ENCODE measurements at places on chromosomes 11 and 22. TPM values are rescaled to one million over a fixed set of nuclear protein-coding genes. Genes with fewer than 3 reads are reported as not detected.
A peak's percentile ranks its signal among the peaks of the same experiment; 100 is the strongest.

MOV10L1 gene
- total RNA-seq, result 19.4 TPM

- DNase-seq, result no peak
Observed at GRCh38 chr11:101907815-101908214, 7.0 kb upstream of the CEP126 start.

DNA sequence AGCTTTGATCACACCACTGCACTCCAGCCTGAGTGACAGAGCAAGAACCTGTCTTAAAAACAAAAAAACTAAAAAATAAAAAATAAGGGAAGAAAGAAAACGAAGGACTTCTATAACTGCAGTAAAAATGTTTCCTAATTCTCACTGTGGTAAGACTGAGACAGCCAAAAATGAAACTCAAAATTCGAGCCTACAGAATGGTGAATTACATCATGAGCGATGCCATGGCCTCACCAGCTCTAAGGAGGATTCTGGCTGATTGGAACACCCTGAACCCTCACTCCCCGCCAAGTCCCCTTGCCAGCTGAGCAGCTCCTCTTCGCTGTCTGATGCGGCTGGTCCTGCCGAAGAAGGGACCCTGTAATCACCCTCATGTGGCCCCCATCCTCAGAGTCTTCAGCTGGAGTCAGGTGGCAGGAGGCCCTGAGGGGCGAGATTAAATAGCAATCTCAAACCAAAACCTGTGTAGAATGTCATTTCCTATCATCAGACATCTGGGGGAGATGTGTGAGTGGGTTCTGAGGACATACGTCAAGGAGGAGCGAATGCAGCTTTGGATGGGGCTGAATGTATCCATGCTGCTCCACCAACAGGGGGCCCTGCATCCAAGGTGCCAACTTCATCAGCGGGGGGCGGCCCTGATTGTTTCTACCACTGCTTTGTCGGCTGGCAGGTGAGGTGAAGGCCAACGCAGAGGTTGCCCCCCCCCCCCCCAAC is 29.2 kb downstream of the PDGFB start:
- peak; percentile 43 for DNase-seq

OR6X1 gene
- total RNA-seq, result not detected

DNA sequence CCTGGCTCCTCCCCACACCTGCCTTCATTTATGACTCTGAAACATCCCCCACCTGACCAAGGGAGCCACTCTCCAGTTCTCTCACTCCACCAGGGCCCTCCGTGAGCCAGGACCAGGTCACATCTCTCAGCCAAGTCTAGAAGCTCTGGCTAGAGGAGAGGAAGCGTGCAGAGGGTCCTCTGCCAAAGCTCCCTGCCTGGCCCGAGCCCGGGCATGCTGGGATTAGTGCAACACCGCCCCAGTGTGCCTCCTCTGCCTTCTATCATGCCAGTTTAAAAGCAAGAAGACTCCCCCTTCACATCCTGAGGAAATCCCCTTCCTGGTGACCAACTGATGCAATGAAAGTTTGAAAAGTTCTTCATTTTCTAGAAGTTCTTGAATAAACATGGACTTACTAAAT is 23.5 kb downstream of the TP53AIP1 start:
- DNase-seq, result no peak

GRCh38 chr11:2994336-2994730 is 2.2 kb upstream of the NAP1L4 start:
- no peak for DNase-seq

- no peak for DNase-seq
Observed at GRCh38 chr11:114479331-114479730, 40.1 kb downstream of the REXO2 start.

- no peak for DNase-seq
Observed at GRCh38 chr11:2796508-2797113, 89.0 kb downstream of the CDKN1C start.

GRCh38 chr11:44096360-44097185 is 1.1 kb downstream of the EXT2 start:
- DNase-seq, result peak; percentile 48

- DNase-seq, result no peak
Observed at GRCh38 chr11:109302591-109303334, 119.2 kb upstream of the C11orf87 start.

APLNR gene
- 19.6 TPM for total RNA-seq

P2RX6 gene
- under 0.01 TPM for total RNA-seq

MS4A6E gene
- total RNA-seq, result not detected

DNA sequence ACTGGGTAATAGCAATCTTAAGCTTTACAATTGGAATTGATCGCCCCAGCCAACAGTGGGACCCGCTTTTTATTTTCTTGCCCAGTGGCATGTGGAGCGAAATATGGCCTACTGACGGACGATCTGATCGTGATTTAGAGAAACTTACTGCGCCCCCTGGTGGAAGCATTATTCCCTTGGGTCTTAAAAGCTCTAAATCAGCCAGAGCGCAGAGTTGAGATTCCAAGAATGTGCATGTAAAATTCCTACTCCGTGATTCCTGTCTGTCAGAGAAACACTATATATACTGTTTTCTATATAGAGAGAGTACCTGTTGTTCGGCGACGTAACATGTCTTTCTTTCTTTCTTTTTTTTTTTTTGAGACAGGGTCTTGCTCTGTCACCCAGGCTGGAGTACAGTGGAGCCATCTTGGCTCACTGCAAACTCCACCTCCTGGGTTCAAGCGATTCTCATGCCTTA is 3.7 kb upstream of the DPF2 start:
- DNase-seq, result peak; percentile 97

DNA sequence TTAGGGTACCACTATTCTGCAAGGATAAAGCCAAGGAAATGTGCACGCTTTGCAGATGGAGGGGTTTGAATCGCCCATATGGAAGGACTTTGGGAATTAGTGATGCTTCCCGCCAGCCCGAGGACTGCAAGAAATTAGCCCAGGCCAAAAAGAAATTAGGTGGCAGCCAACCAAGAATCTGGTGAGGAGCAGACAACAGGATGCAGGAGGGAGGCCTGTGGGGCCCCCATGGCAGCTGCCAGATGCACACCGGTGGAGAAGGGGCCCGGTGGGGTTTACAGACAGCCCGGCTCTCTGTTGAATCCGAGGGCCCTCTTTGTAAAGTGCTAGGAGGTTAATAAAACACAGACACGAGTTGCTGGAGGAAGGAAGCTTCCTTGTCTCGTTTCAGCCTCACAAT is 73.5 kb downstream of the TIMP3 start:
- DNase-seq, result no peak

LINC01488 gene
- not detected for total RNA-seq

P2RX3 gene
- not detected for total RNA-seq

OR10A2 gene
- total RNA-seq, result not detected

DNA sequence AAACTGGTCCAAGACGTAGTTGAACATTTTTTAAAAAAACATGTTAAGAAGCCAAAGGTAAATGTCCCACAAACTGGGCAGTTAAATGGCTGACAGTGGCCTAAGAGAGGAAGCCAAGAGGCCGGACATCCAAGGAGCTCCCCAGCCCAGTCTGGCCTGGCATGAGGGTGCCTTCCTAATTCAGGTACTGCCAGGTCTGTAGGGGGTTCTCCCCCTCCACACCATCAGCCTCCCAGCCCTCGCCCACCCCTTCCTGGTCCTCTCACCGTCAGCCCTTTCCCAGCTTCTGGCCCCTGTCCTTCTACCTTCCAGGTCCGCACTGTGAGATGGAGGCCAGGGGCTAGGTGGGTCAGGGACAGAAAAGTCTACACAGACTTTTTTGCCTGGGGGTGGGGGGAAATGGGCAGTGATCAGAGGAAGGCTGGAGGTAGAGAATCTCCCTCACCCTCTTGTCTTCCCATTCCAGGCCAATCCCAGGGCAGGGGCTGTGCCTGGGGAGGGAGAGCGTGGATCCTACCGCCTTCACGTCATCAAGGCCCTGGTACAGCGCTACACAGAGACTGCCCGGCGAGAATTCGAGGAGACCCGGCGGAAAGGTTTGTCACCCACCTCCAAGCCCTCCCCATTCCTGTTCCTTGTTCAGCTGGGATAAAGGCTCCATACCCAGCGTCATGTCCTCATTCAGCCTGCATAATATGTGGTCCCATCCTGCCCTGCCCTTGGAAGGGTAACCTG is 6.0 kb downstream of the ART5 start:
- DNase-seq, result no peak

DEFB108B gene
- not detected for total RNA-seq

Measured in dermis blood vessel endothelial cell (primary cell).